ENCODE measurements at places on chromosomes 3 and 15. TPM values are rescaled to one million over a fixed set of nuclear protein-coding genes. Genes with fewer than 3 reads are reported as not detected.
A peak's percentile ranks its signal among the peaks of the same experiment; 100 is the strongest.

DNA sequence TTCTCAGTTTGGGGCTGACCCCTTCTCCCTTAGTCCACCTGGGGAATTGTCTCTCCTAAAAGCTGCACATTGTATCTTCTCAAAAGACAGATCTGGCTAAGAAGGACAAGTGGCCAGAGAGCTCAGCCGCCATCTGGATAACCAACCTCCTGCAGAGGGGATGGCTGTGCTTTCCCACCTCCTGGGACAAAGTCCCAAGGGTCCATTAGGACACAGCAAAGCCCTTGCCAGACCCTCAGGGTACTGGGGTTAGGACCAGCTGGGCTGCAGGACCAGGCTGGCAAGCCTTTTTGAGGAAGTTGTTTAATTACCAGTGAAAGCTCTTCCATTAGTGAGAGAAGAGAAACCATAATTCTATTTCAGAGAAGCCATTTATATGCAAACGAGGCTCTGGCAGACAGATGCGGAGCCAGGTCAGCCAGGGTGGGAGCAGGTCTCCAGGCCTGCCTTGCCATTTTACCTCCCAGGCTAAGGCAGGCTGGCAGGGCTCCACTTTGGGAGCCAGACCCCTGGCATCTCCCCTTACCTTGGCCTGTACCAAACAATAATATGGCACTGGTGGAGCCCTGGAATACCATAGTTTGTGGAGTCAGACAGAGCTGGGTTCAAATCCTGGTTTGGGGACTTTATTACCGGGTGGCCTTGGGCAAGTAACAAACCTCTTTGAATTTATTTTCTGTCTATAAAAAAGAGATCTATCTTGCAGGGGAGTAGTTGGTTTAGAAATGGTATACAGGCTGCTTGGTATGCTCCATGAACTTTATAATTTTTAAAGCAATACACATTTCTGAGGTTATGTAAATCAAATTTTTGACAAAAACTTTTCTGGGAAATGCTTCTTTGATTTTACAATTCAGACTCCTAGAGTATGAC, 17.9 kb downstream of the SHF start:
- no peak overlapping the region for H3K4me3 ChIP-seq
- H3K4me1 ChIP-seq = peaks cover 25% of the 10 kb centered on the region
- H3K27ac ChIP-seq = no peak overlapping the region
- peaks cover 17% of the 10 kb centered on the region for H3K36me3 ChIP-seq
- no peaks in the 10 kb centered on the region for H3K27me3 ChIP-seq
- no peak for DNase-seq

GOLGA6D gene
- polyA plus RNA-seq = 0.23 TPM

DNA sequence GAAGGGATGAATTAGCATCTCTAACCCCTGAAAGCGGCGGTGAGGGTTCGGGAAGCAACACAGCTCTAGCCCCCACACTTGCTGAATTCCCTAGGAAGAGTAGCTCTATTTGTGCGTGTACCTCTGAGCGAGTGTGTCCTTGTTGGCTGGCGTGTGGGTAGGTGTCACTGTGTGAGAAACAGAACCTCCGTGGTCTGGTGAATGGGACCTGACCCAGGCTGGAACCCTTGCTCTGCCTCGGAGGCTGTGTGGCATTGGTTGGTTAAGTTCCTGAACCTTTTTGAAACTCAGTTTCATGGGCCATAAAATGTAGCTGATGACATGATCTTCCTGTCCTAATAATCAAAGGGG, 414 bp upstream of the TMEM115 start:
- H3K4me1 ChIP-seq = peaks cover 46% of the 10 kb centered on the region
- DNase-seq = no peak
- no peaks in the 10 kb centered on the region for H3K27me3 ChIP-seq
- peak overlapping the region; percentile 14 for H3K4me3 ChIP-seq
- H3K27ac ChIP-seq = no peak overlapping the region

- peaks cover 2% of the 10 kb centered on the region for H3K4me1 ChIP-seq
- no peak overlapping the region for H3K4me3 ChIP-seq
- no peaks in the 10 kb centered on the region for H3K36me3 ChIP-seq
- no peaks in the 10 kb centered on the region for H3K27me3 ChIP-seq
- DNase-seq = peak; percentile 94
- H3K27ac ChIP-seq = peak overlapping the region; percentile 86
These were observed 781.2 kb upstream of the GRM7 start for GRCh38 chr3:6079561-6080179.

DNA sequence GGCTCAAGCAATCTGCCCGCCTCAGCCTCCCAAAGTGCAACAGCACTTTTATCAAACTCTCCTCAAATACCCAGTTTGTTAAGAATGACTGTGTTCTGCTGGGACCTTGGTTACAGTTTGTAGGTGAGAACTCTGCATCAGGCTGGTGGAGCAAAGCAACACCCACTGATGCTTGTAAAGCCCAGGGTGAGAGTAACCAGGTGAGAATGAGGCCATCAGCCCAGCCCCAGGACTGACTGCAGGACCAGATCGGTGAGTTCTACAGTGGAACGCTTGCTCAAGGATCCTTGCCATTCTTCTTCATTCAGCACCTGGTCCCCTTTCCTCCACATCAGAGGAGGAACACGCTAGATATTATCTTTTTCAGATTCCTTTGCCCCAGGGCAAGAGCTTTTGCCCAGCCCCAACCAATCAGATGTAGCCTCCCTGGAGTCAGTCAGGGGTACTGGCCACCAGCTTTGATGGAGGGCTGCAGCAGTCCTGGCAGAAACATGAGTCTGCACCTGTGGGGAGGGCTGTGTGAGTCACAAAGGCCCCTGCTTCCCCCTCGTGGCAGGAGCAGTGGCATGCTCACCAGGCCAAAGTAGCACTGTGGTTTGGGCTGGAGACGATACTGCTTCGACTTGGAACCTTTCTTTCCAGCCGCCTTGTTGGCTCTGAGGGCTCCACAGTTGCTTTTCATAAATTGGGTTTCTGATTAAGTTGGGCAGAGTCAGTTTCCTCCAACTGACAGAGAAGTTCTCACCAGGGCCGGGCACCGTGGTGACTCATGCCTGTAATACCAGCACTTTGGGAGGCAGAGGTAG, 3.5 kb upstream of the SHISA5 start:
- DNase-seq = peak; percentile 49
- no peak overlapping the region for H3K4me3 ChIP-seq
- H3K36me3 ChIP-seq = no peaks in the 10 kb centered on the region
- no peaks in the 10 kb centered on the region for H3K27me3 ChIP-seq
- H3K27ac ChIP-seq = no peak overlapping the region

ANAPC13 gene
- 58.3 TPM for polyA plus RNA-seq

SLC51A gene
- polyA plus RNA-seq = 7.7 TPM

RPS17 gene
- polyA plus RNA-seq = 3,236 TPM

DNA sequence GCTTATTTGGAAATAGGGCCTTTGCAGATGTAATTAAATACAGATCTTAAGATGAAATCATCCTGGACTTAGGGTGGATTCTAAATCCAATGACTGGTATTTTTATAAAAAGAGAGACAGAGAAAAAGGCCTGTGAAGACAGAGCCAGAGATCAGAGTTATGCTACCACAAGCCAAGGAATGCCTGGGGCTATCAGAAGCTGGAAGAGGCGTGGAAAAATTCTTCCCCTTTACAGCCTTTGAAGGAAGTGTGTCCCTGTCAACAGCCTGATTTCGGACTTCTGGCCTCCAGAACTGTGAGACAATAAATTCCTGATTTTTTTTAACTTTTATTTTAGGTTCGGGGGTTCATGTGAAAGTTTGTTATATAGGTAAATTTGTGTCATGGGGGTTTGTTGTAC, 154.1 kb upstream of the CADPS start:
- no peaks in the 10 kb centered on the region for H3K4me1 ChIP-seq
- H3K36me3 ChIP-seq = no peaks in the 10 kb centered on the region
- no peaks in the 10 kb centered on the region for H3K27me3 ChIP-seq
- H3K27ac ChIP-seq = no peak overlapping the region
- no peak overlapping the region for H3K4me3 ChIP-seq

TMEM39A gene
- 39.7 TPM for polyA plus RNA-seq

All from muscle of leg (tissue), 16 donors.